ENCODE measurements at places on chromosomes 3 and 15. TPM values are rescaled to one million over a fixed set of nuclear protein-coding genes. Genes with fewer than 3 reads are reported as not detected.

SLC28A2 gene
- total RNA-seq: not detected

CPLX3 gene
- 0.12 TPM for total RNA-seq

CD96 gene
- 271 TPM for total RNA-seq

C3orf33 gene
- 1.1 TPM for total RNA-seq

GABRR3 gene
- not detected for total RNA-seq

GATM gene
- total RNA-seq: 1.6 TPM

IMPG2 gene
- total RNA-seq: 0.50 TPM

PLAAT1 gene
- total RNA-seq: not detected

LAMB2 gene
- not detected for total RNA-seq

CCR8 gene
- total RNA-seq: 1.9 TPM

PTX3 gene
- total RNA-seq: not detected

COL8A1 gene
- not detected for total RNA-seq

LRRN1 gene
- total RNA-seq: 0.46 TPM

DNA sequence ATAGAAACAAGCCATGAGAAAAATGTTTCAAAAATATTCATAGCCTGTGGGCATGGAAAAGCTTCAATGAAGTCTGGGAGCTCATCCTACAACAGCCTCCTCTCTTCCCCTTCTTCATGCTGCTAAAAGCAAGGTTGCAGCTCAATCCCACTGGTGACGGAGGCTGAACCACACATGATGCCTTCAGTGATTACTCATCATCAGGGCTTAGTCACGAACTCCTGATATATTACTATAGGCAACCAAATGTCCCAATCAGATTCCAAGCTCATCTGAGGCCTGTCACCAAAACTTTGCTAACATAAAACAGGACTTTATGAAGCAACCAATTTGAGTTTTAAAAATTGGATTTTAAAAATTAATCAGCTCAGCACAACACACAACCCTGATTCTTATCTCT lies 24.0 kb upstream of the SLC24A5 start:
- no peak for DNase-seq

DNA sequence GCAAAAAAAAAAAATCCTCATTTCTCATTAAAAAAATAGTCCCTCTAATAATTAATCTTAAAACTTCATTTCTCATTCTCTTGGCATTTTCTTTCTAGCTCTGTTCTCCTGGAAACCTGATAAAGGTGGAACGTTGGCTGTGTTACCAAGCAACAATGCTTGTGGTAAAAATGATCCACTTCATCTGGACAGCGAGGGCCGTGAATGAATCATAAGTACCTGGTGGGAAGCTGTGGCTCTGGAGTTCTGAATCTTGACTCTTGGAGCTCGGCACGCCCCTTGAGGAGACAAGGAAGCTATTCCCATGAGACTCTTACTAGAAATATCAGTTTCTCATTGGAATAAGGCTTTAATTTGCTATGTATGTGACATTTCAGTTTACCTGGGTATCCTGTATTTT lies 32.5 kb downstream of the BCL2L10 start:
- no peak for DNase-seq

DNA sequence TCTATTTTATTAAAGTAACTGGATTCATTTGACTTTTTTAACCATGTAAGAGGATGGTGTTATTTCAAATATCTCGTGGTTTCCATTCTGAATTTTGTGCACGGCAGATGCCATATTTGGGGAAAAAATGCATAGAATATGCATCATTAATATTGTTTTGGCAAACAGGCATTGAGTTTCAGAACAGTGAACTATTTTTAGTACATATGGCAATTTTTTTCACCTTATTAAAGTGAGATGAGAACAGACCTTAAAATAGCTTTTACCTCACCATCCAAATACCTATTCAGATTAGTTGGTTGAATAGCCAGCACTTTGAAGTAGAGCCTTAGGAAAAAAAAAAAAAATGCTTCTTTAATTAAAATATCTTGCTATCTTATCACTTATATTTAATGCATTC lies 117.3 kb upstream of the FLNB start:
- DNase-seq: no peak

GRCh38 chr3:149442851-149443544 lies 31.5 kb upstream of the TM4SF4 start:
- DNase-seq: no peak

DNA sequence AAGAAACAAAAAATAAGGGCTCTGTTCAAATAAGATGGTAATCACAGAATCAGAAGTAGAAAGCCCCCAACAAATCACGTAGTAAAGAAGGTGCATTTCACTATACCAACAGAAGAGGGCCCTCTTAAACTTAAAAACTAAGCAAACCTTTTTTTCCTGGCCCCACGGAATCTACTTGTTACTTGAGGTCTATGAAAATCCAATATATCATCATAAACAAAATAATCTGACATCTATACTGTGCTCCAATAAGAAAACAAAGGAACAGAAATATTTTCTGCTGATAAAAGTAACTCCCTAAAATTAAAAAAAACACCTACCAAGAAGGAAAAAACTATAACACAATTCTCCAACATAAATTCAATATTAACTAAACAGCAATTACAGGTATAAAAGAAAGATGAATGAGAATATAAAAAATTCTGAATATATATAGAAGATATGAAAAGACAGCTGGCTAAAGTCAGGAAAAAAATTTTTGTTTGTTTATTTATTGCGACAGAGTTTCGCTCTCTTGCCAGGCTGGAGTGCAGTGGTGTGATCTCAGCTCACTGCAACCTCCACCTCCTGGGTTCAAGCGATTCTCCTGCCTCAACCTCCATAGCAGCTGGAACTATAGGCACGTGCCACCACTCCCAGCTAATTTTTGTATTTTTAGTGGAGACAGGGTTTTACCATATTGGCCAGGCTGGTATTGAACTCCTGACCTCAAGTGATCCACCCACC lies 81.8 kb downstream of the CLASP2 start:
- peak; percentile 13 for DNase-seq

- peak; percentile 38 for DNase-seq
Measured at GRCh38 chr15:83108266-83109219, 1.1 kb downstream of the TM6SF1 start.

- no peak for DNase-seq
Measured at GRCh38 chr15:69660114-69660513, 207.5 kb downstream of the RPLP1 start.

DNA sequence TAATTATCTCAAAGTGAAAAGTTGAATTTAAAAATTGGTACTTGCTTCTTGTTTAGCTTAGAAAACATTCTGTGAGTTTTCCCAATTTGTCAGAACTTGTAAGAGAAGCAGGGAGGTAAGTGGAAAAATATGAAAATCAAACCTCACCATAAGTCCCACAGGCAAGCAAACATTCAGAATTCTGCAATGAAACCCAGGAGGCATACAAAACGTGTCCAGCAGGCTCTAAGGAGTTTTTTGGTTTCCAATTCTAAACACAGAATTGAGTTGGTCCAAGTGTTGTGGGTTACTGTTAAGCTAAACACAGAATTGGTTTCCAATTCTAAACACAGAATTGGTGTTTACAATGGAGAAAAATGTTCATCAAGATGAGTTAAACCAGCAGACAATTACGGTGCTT lies 27.1 kb upstream of the ACKR4 start:
- no peak for DNase-seq

GRCh38 chr3:23094890-23095462 lies 108.2 kb upstream of the UBE2E2 start:
- no peak for DNase-seq

- no peak for DNase-seq
Measured at GRCh38 chr15:81111510-81112470, 22.3 kb upstream of the CFAP161 start.

- no peak for DNase-seq
Measured at GRCh38 chr3:15768421-15769255, 29.1 kb downstream of the ANKRD28 start.

- no peak for DNase-seq
Measured at GRCh38 chr15:68176601-68177000, 28.5 kb downstream of the CALML4 start.

All from activated CD4-positive, alpha-beta T cell treated with anti-CD3 and anti-CD28 coated beads, Interleukin-2, amount 10 ng/mL, durations not matched to agents 7 days and 5 days (primary cell).